Coronary artery (tissue), 2 donors: ENCODE measurements at places on chromosomes 7 and 10.

DNA sequence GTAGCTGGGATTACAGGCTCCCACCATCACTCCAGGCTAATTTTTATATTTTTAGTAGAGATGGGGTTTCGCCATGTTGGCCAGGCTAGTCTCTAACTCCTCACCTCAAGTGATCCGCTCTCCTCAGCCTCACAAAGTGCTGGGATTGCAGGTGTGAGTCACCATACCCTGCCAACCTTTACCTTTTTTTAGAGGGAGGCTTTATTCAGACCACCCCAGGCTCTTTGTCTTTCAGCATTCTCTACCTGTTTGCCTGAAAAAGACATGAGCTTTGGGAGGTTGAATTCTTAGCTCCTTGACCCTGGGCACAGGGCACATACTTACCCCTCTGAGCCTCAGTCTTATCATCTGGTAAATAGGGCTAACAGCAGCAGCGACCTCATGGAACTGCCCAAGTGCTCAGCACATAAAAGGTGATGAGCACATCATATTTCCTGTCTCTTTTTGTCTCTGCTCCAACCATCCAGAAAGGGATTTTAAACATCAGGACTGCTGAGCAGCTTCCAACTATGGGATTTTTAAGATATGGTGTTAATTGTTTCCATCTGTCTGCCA, 17.0 kb downstream of the FRMPD2 start:
- no peak for DNase-seq

DNA sequence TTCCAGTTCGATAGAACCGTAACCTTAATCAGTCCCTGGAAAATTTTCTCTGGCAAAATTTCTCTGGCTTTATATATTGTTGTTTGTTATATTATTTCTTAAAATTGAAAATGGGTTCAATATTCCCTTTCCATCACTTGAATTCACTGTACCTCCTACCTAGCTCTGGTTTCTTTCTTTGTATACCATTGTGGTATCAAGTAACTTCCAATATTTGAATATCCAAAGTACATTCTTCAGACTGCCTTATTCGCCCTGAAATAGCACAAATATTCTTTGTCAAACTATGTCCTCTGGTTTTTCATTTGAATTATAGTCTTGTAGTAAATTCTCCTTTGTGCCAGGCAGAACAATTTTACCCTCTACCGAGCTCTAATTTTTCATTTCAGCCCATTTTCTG, 541.6 kb downstream of the REEP3 start:
- DNase-seq, result no peak

- no peak for DNase-seq
Observed at GRCh38 chr10:33141251-33141650, 183.2 kb upstream of the ITGB1 start.

DNA sequence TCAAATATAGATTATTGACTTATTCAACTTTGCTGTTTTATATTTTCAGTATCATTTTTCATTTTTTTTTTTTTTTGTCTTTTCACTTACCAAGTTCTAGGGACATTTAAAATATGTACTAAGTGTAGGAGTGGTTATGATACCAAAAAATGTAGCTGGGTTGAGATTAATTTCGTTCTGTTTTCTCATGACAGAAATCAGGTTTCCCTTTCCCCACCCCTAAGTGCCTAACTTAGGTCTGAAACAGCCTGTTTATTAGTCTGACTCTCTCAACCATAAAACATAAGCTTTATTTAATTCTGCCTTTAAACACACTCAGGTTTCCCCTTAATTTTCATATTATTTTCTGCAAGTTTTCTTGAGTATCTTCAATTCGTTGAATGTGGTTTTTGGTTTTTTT, 22.1 kb downstream of the TMEM106B start:
- no peak for DNase-seq

- no peak for DNase-seq
Observed at GRCh38 chr7:101140339-101140699, 13.4 kb downstream of the SERPINE1 start.

DNA sequence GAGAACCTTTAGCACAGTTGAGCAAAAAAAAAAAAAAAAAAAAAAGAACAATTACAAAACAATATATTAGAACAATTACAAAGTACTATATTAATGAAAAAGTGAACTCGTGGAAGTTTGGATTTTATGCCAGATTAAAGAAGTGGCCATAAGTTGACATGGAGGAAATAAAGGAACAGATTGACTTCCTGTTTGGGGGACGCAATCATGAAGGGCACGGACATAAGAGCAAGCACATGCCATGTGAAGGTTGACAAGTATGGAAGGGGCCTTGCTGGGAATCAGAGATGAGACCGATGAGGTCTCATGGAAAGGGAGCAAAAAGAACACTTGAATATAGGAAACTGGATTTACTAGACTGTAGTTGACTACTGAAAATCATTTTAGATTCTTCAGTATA, 61.7 kb downstream of the ICA1 start:
- no peak for DNase-seq

DNA sequence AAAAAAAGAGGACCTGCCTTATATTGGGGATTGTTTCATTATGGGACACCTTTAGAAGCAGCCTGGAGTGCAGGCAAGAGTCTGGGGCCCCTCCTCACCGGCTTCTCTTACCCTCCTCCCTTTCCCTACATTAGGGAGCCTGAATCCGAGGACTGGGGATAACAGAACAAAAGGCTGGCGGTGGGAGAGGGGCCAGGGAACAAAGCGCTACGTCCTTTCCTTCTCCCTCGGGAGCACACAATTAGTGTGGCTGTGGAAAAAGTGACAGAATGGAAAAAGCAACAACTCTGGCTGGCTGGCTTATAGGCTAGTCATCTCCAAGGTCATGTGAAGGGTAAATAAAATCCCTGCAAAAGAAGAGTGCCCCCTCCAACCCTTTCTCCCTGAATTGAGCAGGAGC, 74.7 kb downstream of the LSM5 start:
- no peak for DNase-seq

DNA sequence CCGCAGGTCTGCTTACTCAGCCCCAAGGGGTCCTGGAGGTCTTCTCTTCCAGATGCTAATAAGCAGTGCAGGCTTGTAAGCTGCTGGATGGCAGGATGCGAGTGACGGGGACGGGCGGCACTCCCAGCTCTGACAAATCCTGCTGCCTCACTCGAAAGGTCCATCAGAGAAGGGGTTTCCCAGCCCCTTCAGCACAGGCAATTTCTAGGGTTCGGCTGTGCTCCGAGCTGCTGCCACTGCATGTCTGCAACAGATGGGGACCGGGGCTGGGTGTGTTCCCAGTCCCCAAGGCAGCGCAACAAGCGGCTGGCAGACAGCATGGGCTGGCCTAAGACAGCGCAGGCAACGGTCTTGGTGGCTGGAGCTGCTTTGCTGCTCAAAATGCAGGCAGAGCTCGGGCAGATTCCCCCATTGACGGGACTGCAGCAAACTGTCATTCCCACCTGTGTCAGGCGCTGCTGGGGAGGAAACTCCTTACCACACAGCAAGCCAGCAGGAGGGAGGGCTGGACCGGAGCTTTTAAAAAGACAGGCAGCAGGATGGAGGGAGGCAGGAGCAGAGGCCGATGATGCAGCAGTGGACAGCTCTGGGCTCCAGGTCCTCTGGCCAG, 62.4 kb downstream of the PRKAG2 start:
- no peak for DNase-seq

- DNase-seq, result no peak
Observed at GRCh38 chr7:12064586-12065127, 146.4 kb upstream of the TMEM106B start.

GRCh38 chr10:69069090-69070042, 18.5 kb upstream of the SRGN start:
- no peak for DNase-seq

- no peak for DNase-seq
Observed at GRCh38 chr10:58577437-58577777, 64.7 kb downstream of the BICC1 start.

DNA sequence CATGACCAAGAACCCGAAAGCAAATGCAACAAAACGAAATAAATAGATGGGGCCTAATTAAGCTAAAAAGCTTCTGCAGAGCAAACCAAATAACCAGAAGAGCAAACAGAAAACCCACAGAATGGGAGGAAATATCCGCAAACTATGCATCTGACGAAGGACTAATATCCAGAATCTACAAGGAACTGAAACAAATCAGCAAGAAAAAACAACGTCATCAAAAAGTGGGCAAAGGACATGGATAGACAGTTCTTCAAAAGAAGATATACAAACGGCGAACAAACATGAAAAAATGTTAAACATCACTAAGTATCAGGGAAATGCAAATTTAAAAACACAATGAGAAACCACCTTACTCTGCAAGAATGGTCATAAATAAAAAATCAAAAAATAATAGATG, 35.3 kb upstream of the CACUL1 start:
- DNase-seq, result no peak

DNA sequence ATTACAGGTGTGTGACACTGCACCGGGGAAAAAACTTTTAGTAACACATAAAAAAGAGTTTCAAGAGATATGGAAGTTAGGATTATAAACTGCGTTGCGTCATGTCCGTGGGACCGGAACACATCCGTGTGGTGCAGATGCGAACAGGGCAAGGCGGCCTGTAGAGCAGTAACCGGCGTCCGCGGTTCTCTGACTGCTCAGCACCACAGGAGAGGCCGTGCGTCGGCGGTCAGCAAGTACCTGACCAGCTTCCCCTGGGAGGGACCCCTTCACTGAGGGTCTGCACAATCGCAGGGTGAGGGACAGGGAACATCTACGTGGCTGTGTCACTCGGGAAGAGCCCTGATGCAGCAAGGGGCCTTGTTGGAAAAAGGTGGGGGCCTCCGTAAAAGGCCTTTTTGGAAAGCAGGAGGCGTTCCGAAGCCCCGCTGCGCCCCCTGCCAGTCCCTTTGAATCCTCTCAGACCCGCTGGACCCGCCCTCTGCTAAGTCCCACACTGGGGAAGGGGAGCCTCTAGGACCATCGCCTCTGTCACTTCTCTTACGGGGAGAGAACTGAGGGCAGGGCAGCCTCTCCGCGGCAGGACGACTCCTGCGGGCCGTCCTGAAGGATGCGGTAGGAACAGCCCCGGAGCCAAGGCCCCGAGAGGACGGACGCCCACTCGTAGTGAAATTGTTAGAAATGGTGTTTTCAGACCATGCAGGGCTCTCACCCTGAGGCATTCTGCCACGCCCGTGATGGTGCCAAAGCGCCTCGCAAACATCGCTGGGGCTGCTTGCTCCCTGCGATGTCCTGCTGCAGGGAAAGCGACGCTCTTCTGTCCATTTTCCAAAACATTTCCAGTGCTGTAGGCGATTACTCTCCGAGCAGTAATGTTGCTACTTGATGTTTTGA, 771.6 kb upstream of the COBL start:
- no peak for DNase-seq
